ENCODE measurements at places on chromosomes 7 and 10.

DNA sequence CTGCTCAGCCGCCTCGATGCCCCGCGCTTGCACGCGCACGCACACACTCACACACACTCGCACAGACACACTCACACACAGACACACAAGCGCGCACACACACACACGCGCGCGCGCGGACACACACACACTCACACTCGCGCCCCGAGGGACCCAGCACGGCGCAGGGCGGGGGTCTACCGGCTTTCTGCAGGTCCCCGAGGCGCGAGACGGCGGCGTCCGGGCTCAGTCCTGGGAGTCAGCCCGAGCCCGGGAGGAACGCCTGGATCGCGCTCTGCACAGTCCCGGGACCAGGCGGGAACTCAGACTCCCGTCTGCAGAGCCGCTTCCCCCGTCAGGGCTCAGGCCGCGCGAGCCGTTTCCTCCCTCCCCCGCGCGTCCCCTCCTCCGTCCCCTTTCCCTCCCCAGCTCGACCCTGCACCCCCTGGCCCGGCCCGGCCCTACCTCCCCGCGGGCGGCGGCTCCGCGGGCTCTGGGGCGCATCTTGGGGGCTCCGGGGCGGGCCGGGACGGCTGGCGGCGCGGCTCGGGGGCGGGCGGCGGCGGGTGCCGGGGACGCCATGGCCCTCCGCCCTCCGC is 464 bp downstream of the DENND2A start:
- no peaks in the 10 kb centered on the region for H3K27me3 ChIP-seq
- peak overlapping the region; percentile 52 for H3K27ac ChIP-seq
- H3K36me3 ChIP-seq = no peaks in the 10 kb centered on the region
- H3K4me3 ChIP-seq = peak overlapping the region; percentile 58
- peaks cover 17% of the 10 kb centered on the region for H3K4me1 ChIP-seq

GRCh38 chr10:124670849-124671248 is 73.3 kb downstream of the FAM53B start:
- H3K27me3 ChIP-seq = no peaks in the 10 kb centered on the region
- no peaks in the 10 kb centered on the region for H3K36me3 ChIP-seq
- H3K27ac ChIP-seq = peak overlapping the region; percentile 23
- H3K4me1 ChIP-seq = peaks cover 76% of the 10 kb centered on the region
- DNase-seq = no peak
- no peak overlapping the region for H3K4me3 ChIP-seq

DNA sequence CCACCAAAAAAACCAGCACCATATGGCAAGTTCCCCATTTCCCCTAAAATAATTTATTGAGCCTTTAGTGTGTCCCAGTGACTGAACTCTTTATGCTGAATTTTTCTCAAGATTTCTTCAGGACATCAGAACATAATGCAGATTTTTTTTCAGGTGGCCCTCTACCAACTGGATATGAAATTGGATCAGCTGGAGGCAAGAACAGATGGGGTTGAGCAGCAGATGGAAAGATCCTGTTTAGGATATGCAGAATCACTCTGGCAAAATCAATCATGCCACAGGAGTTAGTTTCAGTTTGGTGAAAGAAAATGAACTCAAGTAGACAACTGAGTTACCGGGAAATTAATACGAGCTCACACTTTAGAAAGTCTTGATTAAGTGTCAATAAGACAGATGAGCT is 761.5 kb upstream of the C7orf33 start:
- no peaks in the 10 kb centered on the region for H3K27me3 ChIP-seq
- H3K27ac ChIP-seq = no peak overlapping the region
- H3K4me3 ChIP-seq = no peak overlapping the region
- H3K4me1 ChIP-seq = no peaks in the 10 kb centered on the region
- DNase-seq = no peak

- no peaks in the 10 kb centered on the region for H3K4me1 ChIP-seq
- H3K4me3 ChIP-seq = no peak overlapping the region
- H3K27ac ChIP-seq = no peak overlapping the region
Measured at GRCh38 chr7:84948634-84949033, 238.2 kb downstream of the SEMA3D start.

GRCh38 chr10:15197276-15197675 is 28.8 kb upstream of the NMT2 start:
- H3K36me3 ChIP-seq = no peaks in the 10 kb centered on the region
- H3K4me1 ChIP-seq = no peaks in the 10 kb centered on the region
- no peak overlapping the region for H3K4me3 ChIP-seq
- DNase-seq = no peak

GRCh38 chr10:77179015-77179695 is 458.5 kb downstream of the KCNMA1 start:
- no peak overlapping the region for H3K27ac ChIP-seq
- peak; percentile 26 for DNase-seq
- no peaks in the 10 kb centered on the region for H3K27me3 ChIP-seq
- no peak overlapping the region for H3K4me3 ChIP-seq
- no peaks in the 10 kb centered on the region for H3K4me1 ChIP-seq

DNA sequence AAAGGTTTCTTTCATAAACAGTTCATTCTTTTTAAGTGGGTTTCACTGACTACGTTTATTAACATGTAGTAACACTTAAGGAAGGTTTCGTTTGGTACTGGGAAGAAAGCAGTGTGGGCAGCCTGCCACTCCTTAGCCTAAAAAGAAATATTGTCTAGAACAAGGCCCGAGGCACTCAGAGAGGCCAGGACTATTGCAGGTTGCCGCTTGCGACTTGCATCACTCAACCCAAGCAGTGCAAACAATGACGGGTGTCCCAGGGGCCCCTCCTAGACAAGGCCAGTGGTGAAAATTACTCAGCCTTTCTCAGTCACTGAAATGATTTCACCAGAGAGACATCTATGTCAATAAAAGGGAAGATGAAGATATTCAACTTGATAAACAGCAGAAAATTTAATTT is 243.9 kb downstream of the SNX13 start:
- H3K27me3 ChIP-seq = no peaks in the 10 kb centered on the region
- no peaks in the 10 kb centered on the region for H3K36me3 ChIP-seq
- no peak overlapping the region for H3K4me3 ChIP-seq
- DNase-seq = no peak
- no peaks in the 10 kb centered on the region for H3K4me1 ChIP-seq

GRCh38 chr7:7510794-7511193 is 24.9 kb downstream of the COL28A1 start:
- no peaks in the 10 kb centered on the region for H3K36me3 ChIP-seq
- no peak overlapping the region for H3K27ac ChIP-seq
- no peak for DNase-seq
- H3K4me1 ChIP-seq = no peaks in the 10 kb centered on the region
- H3K4me3 ChIP-seq = no peak overlapping the region

GRCh38 chr10:127046975-127047877 is 142.0 kb downstream of the DOCK1 start:
- H3K4me1 ChIP-seq = no peaks in the 10 kb centered on the region
- DNase-seq = peak; percentile 4
- H3K27ac ChIP-seq = no peak overlapping the region
- no peak overlapping the region for H3K4me3 ChIP-seq

- H3K36me3 ChIP-seq = no peaks in the 10 kb centered on the region
- no peak overlapping the region for H3K27ac ChIP-seq
- no peak overlapping the region for H3K4me3 ChIP-seq
Measured at GRCh38 chr10:48460182-48460581, 144.7 kb downstream of the ARHGAP22 start.

DNA sequence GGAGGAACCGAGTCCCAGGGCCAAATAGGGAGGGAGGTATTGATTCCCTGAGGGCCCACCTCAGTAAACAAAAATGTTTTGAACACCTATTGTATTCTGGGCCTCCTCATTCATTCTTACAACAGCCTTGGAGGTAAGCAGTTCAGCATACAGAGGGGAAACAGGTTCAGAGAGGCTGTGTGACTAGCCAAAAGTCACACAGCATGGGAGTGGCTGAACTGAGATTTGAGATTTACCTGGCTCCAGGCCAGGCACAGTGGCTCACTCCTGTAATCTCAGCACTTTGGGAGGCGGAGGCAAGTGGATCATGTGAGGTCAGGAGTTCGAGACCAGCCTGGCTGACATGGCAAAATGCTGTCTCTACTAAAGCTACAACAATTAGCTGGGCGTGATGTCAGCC is 107.2 kb downstream of the TMEM130 start:
- no peak overlapping the region for H3K27ac ChIP-seq
- H3K4me1 ChIP-seq = no peaks in the 10 kb centered on the region
- no peaks in the 10 kb centered on the region for H3K36me3 ChIP-seq
- H3K27me3 ChIP-seq = no peaks in the 10 kb centered on the region
- no peak for DNase-seq

DNA sequence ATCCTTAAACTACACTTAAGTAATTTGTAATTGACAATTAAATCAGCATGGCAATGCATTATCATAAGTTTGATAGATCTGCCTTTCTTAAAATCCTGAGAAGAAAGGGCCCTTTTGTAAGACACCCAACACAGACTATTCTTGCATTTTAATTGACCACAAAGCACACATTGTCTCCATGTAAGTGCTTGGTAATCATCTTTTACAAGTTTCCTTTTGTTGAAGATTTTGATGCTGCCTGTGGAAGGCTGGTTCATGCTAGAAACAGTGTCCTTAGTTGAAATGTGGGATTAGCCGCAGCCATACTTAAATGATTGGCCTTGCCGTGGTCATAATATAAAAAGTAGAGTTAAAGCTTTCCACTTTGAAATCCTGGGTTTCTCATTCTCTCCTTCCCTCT is 32.3 kb upstream of the CELF2 start:
- H3K27me3 ChIP-seq = no peaks in the 10 kb centered on the region
- no peak for DNase-seq
- H3K36me3 ChIP-seq = no peaks in the 10 kb centered on the region
- no peaks in the 10 kb centered on the region for H3K4me1 ChIP-seq
- no peak overlapping the region for H3K27ac ChIP-seq

- H3K27ac ChIP-seq = no peak overlapping the region
- H3K4me1 ChIP-seq = no peaks in the 10 kb centered on the region
- DNase-seq = no peak
- no peak overlapping the region for H3K4me3 ChIP-seq
- no peaks in the 10 kb centered on the region for H3K27me3 ChIP-seq
Measured at GRCh38 chr10:59027975-59028655, 148.3 kb upstream of the PHYHIPL start.

DNA sequence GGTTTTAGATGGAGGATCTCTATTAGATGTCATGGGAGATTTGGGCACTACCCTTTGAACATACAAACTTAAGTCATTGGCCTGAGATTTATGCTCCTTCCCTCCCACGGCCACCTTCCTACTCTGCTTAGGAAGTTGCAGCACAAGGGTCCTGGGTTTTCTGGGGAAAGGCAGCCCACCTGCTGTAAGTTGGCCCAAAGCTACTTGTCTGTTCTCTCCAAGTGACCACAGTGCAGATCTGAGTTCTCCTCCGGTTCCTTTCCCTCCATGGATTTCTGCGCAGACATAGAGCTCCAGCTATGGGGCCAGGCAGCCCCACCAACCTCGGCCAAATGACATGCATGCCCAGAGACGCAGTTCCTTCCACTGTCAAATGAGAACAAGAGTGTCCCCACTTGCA is 12.8 kb upstream of the C10orf53 start:
- H3K27me3 ChIP-seq = no peaks in the 10 kb centered on the region
- DNase-seq = no peak
- H3K36me3 ChIP-seq = no peaks in the 10 kb centered on the region
- H3K4me1 ChIP-seq = no peaks in the 10 kb centered on the region

DNA sequence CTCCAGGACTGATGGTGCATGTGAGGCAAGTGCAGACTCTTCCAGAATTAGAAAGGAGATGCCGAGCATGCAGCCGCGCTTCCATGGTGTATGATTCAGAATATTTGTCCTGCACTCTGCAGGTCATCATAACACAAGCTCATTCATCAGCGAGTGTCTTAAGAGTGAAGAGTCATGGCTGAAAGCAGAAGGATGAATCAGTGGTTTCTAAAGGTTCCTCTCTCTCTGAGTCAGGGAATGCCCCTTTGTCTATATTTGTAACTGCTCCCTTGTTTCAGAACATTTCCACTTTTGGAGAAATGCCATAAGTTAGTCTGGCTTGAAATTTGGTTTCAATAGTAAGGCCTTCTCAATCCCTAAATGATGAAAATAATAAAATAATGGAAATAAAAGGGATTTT is 52.3 kb downstream of the HECW1 start:
- no peak for DNase-seq
- no peaks in the 10 kb centered on the region for H3K36me3 ChIP-seq
- H3K4me3 ChIP-seq = no peak overlapping the region

- DNase-seq = no peak
- no peak overlapping the region for H3K4me3 ChIP-seq
- H3K36me3 ChIP-seq = no peaks in the 10 kb centered on the region
- no peaks in the 10 kb centered on the region for H3K27me3 ChIP-seq
Measured at GRCh38 chr7:106545275-106545674, 115.7 kb downstream of the CCDC71L start.

DNA sequence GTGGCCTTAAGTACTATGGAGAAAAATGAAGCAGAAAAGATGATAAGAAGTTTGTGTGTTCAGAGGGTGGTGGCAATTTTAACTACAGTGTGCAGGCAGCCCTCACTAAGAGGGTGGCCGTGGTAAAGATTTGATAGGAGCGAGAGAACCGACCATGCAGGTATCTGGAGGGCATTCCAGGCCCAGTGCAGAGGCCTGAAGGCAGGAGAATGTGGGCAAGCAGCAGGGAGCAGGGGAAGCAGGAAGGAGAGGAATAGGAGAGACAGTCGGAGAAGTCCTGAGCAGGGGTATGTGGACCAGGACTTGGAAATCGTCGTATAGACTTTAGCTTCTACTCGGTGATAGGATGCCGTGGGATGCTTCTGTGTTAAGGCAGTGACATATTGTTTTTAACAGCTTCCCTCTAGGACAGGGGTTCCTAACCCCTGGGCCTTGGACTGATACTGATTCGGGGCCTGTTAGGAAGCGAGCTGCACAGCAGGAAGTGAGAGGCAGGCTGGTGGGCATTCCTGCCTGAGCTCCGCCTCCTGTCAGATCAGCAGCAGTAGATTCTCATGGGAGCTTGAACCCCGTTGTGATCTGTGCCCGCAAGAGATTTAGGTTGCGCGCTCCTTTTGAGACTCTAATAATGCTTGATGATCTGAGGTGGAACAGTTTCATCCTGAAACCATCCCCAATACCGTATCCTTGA is 227.2 kb downstream of the CCDC3 start:
- no peaks in the 10 kb centered on the region for H3K27me3 ChIP-seq
- H3K36me3 ChIP-seq = no peaks in the 10 kb centered on the region
- H3K4me1 ChIP-seq = peaks cover 5% of the 10 kb centered on the region
- no peak for DNase-seq
- H3K4me3 ChIP-seq = no peak overlapping the region

DNA sequence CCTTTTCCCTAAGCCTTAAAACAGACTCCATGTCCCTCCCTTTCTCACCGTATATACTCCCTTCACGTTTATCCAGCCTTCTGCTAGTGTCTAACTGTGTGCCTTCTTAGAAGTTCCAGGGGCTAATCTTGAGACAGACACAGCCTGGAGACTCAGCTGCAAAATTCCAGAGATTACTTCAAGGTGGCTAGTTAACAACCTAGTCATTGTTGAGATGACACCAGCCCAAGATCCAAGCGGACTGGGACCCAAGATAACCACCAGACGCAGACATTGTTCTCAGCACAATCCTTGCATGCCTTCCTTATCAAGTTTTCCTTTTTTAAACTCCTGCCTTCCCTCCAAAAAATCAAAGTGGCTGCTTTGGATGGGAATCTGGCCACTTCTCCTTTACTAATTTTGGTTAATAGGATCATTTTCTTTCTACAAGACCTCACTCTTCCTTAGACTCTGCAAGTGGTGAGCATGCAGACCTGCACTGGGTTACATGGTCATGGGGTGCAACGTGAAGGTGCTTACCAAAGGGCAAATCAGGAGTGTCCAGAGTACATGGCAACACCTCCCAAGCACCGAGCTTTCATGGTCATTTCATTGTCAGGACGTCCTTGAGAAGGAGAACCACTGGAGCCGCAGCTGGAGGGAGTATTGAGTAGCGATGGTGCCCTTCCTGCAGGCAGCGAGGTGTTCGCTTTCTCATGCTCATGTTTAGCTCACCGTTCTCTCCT is 69.7 kb downstream of the ANLN start:
- no peaks in the 10 kb centered on the region for H3K4me1 ChIP-seq
- DNase-seq = no peak
- H3K27me3 ChIP-seq = no peaks in the 10 kb centered on the region
- no peak overlapping the region for H3K27ac ChIP-seq
- no peak overlapping the region for H3K4me3 ChIP-seq
- H3K36me3 ChIP-seq = no peaks in the 10 kb centered on the region
